Endothelial cell (in vitro differentiated cells): ENCODE measurements at places on chromosomes 6 and 20. TPM values are rescaled to one million over a fixed set of nuclear protein-coding genes. Genes with fewer than 3 reads are reported as not detected.
A peak's percentile ranks its signal among the peaks of the same experiment; 100 is the strongest.

GRCh38 chr20:1392443-1392692 lies 486 bp downstream of the FKBP1A start:
- DNase-seq = no peak

- no peak for DNase-seq
These were observed 40.8 kb downstream of the KCNK17 start for GRCh38 chr6:39273406-39273821.

DNA sequence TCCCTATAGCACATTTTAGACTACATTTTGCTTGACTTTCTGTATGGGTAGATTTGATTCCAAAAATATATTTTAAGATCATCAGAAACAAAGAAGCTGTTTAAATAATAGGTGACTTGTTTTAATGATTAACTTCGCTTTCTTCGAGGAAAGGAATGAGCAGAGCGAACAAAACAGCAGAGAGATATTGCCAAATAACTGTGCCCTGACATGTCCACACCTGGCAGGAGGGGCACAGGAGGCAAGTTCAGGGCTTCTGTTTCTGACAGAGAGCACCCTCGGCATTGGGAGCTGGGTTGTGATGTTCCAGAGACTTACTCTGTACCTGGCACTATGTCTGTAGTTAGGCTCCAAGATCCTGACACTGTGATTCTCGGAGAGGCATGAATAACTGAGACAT lies 155.7 kb upstream of the SASH1 start:
- DNase-seq = no peak

- DNase-seq = no peak
These were observed 12.1 kb downstream of the RBCK1 start for GRCh38 chr20:420166-420620.

DNA sequence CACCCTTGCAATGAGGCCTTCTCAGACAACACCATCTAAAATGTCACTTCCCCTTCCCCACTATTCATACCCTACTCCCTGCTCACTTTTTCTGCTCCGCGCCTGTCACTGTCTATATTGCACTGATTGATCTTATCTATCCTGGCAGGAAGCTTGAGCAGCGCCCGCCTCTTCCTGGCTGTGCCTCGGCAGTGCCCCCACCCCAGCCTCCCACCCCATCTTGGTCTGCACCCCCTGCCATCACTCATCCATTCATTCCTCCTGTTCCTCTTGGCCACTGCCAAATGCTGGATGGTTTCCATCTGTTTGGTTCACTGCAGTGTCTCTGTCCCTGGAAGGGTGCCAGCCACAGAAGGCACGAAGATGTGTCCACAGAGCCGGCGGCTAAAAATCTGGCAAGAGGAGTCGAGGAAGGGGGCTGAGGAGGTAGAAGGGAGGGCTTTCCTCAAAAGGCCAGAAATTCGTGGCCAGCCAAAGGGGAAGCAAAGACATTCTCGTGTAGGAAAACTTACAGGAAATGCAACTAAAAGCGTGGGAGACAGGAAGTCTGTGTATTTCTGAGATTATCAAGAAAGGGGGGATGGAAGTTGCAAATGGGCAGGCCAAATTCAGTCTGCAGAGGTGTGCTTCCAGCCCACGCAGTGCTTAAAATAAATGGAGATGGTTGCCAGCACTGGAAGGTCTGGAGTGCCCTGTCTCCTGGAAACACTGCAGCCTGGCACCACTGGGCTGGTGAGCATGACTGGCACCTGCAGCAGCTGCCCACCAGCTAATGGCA lies 27.6 kb downstream of the SYNJ2 start:
- DNase-seq = no peak

- DNase-seq = no peak
These were observed 42.7 kb downstream of the RAMACL start for GRCh38 chr6:166543603-166544295.

- no peak for DNase-seq
These were observed 57.6 kb upstream of the IPCEF1 start for GRCh38 chr6:154414021-154414813.

DNA sequence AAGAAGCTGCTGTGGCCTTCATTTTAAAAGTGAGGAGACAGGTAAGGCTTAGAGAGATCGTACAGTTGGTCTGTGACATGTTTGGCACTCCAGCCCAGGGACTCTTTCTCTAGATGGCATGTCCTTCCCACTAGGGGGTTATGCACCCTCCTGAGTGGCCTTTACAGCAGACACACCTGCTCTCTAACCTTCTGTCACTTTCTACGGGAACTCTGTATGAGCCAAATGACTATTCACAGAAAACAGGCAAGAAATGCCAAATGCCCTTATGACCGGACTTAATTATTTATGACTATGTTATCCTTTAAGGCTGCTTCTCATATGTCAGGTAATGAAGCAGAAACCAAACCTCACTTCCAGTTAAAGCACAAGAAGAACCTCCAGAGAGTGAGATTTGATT lies 91.2 kb downstream of the MAP3K5 start:
- no peak for DNase-seq

DNA sequence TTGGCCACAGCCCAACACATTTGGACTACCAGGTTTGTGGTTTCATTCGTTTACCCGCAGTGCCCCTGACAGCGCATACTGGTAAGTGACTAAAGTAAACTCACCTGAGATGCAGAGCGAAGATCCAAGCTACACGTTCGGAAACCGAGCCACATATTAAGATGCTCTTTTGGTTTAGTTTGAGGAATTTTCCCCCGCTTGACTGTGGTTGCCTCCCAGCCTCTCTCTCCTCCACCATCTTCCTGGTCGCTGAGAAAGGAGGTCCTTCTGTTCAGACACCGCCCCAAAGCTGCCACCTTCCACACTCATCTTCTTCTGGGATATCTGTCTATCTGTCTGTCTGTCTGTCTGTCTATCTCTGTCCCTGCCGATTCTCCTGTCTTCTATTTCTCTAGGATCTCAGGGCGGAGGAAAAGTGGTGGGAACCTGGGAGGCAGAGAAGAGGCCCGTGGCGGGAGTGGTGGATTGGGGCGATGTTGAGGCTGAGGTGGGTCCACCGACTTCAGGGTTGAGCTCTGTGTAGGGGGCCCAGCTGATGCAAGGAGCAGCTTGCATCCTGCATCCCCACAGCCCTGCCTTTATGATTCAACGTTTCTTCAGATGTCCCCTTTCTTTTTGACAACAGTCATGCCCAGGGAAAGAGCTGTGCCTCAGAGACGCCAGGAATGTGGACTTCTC lies 196.9 kb upstream of the ZNF184 start:
- DNase-seq = no peak

- no peak for DNase-seq
These were observed 161.4 kb downstream of the FOXC1 start for GRCh38 chr6:1770968-1771723.

DNA sequence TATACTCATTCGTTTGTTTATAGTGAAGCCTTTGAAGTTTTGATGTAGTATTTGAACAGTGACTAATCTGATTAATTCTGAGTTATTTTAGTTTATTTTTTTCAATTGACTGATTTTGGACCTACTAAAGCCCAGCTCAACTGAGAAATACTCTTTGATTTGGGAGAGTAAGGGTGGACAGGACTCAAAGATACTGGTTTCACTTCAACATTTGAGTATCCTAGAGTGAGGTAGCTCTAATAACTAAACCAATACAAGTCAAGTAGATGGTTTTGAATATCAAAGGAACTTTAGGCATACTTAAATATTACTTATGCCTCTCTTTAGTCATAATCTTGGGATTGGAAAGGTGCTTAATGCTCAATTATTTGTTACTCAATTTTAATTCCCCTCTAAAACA lies 65.6 kb downstream of the ZNF292 start:
- no peak for DNase-seq

DNA sequence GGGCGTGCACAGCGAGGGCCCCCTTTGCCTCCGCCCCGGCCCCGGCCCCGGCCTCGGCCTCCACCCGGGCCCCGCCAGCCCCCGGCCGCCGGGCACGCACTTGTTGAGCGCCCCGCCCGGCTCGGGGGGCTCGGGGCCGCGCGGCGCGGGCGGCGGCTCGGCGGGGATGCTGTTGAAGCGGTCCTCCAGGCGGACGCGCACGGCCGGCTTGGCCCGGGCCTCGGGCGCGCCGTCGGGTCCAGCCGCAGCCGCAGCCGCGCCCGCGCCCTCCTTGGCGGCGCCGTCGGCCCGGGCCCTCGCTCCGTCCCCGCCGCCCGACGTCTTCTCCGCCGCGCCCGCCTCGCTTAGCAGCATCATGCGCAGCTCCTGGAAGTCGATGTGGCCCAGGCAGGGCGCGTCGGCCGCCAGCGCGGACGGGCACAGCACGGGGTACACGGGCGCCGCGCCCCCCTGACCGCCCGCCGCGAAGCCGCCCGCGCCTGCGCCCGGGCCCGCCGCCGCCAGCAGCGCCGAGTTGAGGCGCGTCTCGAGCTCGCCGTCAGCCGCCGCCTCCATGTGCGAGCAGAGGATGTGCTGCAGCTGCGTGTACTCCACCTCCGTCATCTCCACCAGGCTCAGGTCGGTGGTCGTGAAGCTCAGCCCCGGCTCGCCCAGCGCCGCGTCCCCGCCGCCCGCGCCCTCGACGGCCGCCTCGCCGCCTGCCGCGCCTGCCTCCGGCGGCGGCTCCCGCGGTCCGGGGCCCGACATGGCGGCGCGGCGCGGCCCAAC lies 514 bp downstream of the TCFL5 start:
- peak; percentile 41 for DNase-seq

- no peak for DNase-seq
These were observed 465.9 kb downstream of the KIF16B start for GRCh38 chr20:16107172-16107870.

GRCh38 chr6:100116411-100117194 lies 122.6 kb upstream of the MCHR2 start:
- DNase-seq = peak; percentile 55

DNA sequence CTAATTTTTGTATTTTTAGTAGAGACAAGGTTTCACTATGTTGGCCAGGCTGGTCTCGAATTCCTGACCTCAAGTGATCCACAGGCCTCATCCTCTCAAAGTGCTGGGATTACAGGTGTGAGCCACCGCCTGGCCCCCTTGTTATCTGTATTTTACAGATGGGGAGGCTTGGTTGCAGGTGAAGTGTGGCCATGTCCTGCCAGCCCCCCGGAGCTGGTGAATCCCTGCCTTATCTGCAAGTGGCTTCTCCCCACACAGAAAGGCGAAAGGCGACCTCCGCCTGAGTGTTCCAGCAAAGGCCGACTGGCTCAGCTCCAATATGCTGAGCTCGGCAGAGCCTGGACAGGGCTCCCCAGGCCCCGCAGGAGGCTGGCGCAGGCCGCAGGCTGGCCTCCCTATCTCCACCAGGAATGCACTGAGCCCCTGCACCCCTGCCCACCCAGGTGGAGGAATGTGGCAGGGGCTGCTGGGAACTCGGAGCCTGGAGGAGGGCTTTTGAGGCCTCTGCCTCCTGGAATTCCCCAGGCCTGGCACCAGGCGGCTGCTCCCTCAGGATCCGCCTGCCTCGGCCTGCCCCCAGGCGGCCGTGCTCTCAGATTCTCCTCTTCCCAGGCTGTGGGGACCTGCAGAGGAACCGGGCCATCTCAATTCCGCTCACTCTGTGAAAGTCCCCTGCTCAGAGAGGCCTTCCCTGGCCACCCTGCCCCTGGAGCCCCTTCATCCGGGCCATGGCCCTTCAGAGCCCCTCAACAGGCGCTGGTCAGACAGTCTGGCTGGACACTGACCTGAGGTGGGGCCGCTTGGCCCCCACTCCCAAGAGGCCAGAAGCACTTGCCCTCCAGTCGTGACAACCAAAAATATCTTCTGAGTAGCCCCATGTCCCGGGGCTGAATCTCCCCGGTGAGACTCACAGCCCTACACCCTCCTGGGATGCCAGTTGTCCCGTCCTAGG lies 9.3 kb upstream of the LAMA5 start:
- peak; percentile 49 for DNase-seq

DNA sequence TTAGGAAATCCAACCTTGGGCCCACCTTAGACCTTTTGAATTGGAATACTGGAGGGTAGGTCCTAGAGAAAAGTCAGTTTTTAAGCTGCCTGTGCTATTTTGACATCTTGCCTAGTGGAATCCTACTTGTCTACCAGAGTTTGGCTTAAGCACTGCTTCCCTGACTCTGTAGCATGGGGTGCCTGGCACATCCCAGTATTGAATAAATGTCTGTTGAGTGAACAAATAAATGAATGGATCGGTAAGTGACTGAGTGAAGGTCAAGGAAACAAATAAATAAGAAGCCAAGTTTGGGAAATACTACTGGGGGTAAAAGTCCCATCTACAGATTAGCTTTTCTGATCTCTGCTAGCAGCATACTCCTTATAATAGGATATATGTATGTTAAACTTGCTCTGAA lies 140.5 kb downstream of the FNDC1 start:
- no peak for DNase-seq

GRCh38 chr20:41563087-41563486 lies 55.1 kb downstream of the CHD6 start:
- no peak for DNase-seq

- DNase-seq = no peak
These were observed 105.9 kb upstream of the SPACA1 start for GRCh38 chr6:87941556-87942358.

- no peak for DNase-seq
These were observed 27.4 kb downstream of the ZC3H12D start for GRCh38 chr6:149457316-149457884.

GRCh38 chr20:1935696-1936366 lies 40.6 kb downstream of the SIRPA start:
- DNase-seq = no peak

- no peak for DNase-seq
These were observed 41.9 kb upstream of the MRGBP start for GRCh38 chr20:62754122-62754990.

DNA sequence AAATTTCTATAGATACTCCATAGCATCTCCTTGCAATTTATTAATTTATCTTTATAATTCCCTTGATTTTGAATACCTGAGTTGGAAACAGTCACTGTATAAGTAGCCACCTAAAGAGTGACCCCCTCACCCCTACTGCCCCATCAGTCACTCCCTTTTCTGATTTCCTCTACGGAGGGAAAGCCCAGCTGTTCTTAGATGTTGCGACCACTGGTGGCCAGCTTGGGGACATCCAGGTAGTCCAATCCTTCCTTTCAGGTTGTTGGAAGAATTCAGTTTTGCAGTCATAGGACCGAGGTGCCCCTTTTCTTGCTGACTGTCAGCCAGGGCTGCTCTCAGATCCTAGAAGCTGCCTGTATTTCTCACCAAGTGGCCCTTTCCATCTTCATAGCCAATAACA lies 87.8 kb downstream of the BMP6 start:
- DNase-seq = no peak

GRCh38 chr20:63246490-63247288 lies 7.6 kb downstream of the NKAIN4 start:
- DNase-seq = peak; percentile 41

GRCh38 chr20:62309947-62310756 lies 7.4 kb downstream of the ADRM1 start:
- DNase-seq = no peak

- DNase-seq = no peak
These were observed 25.8 kb downstream of the SYNDIG1 start for GRCh38 chr20:24495266-24495665.

The ADGRG6 gene
- total RNA-seq = 8.8 TPM

The AGER gene
- 42.2 TPM for total RNA-seq

The NRSN1 gene
- total RNA-seq = not detected

The TEAD3 gene
- 6.3 TPM for total RNA-seq

The RXRB gene
- total RNA-seq = 35.8 TPM

The TFAP2A gene
- total RNA-seq = 0.31 TPM

The TGM3 gene
- not detected for total RNA-seq

The SOX18 gene
- total RNA-seq = 149 TPM

The CCDC170 gene
- 0.31 TPM for total RNA-seq

The CALHM4 gene
- total RNA-seq = not detected

The HIVEP2 gene
- total RNA-seq = 15.6 TPM

The DSP gene
- 109 TPM for total RNA-seq

The VNN1 gene
- 1.5 TPM for total RNA-seq

The ENPP5 gene
- 4.8 TPM for total RNA-seq

The CFB gene
- not detected for total RNA-seq
